BE2C (cell line): ENCODE measurements at places on chromosomes 5 and 9.

DNA sequence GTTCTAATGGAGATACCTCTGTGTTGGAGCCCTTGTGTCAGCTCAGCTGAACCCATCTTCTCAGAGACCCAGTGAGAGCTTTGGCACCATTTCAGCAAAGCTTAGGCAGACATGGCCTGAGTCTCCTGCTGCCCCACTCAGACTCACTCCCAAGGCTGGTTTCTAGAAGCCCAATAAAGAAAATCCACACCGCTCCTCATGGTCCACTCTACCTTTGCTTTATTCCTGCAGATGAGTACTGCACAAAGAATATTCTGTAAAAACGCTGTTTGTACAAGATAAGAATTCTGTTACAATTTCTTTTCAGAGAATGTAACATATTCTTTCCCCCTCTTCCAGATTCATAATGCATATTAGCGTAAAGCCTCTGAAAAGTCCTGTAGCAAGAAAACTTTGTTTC lies 129.3 kb downstream of the C5orf15 start:
- no peak for DNase-seq

GRCh38 chr5:130270786-130271185 lies 366.5 kb downstream of the CHSY3 start:
- DNase-seq: no peak

- DNase-seq: peak; percentile 53
Observed at GRCh38 chr5:148482697-148483462, 99.1 kb downstream of the FBXO38 start.

- no peak for DNase-seq
Observed at GRCh38 chr5:158897444-158898160, 202.1 kb downstream of the EBF1 start.

GRCh38 chr9:131733541-131734061 lies 6.3 kb downstream of the RAPGEF1 start:
- DNase-seq: peak; percentile 78

GRCh38 chr5:177433658-177434217 lies 7.3 kb downstream of the GRK6 start:
- no peak for DNase-seq

DNA sequence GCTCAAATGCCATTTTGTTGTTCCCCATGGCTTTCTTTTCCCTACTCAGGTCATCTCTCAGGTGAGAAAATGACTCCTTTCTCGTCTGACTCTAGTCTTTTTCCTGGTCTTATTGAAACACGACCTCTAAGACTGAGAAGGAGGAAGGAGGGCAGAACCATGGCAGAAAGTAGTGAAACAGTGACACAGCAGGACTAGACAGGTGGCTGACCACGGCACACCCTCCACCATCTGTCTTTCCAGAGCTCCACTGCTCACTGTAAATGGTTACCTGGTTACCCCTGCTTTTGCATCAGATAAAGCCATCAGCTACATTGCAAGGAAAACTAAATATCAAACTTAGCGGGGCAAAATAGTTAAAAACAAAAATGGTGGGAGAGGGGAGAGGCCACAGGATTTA lies 30.9 kb downstream of the NR4A3 start:
- DNase-seq: no peak

GRCh38 chr5:69497006-69497520 lies 4.5 kb downstream of the OCLN start:
- DNase-seq: no peak

DNA sequence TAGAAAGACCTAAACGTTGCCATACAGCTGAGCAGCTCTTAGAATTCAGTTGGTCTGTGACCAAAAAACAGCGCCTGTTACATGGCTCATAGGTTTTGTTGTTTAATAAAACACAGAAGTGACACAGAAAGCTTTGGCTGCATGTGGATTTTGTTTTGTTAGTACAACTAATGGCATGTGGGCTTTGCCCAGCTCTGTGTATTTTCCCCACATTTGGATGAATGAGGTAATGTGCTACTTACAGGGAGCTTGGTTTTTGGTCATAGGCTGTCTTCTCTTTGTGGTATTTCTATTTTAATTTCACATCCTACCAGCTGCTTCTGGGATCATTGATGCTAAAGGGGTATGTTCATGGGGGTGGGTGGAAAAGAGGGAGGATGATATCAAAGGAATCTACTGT lies 37.0 kb upstream of the POU4F3 start:
- no peak for DNase-seq

DNA sequence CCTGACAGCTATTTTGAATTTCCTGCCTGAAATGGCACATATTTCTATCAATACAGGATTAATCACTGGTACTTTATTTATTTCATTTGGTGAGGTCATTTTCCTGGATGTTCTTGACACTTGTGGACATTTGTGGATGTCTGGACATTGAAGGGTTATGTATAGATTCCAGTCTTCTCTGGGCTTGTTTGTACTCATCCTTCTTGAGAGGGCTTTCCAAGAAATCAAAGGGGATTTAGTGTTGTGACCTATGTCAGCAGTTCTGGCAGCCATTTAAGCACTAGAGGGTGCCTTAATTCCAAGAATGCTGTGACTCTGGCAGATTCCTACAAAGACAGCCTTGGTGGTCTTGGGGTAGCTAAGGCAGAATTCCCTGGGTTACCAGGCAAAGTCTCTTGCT lies 259.7 kb downstream of the CSNK1G3 start:
- no peak for DNase-seq

DNA sequence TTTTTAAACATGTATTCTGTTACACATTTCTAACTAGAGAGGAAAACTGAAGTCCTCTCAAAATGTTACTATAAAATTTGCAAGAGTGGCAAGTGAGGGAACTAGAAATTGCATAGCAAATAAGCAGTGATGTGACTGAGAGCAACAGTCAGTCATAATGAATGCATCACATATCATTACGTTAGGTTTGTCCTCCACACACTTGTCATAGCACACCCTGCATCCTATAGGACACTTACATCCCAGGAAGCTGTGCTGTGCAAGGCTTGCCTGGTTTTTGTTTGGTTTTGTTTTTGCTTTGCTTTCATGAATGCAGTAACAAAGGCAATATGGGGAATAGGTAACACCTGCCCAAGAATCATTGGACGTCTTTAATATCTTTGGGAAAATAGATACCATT lies 10.8 kb downstream of the NFIB start:
- no peak for DNase-seq

DNA sequence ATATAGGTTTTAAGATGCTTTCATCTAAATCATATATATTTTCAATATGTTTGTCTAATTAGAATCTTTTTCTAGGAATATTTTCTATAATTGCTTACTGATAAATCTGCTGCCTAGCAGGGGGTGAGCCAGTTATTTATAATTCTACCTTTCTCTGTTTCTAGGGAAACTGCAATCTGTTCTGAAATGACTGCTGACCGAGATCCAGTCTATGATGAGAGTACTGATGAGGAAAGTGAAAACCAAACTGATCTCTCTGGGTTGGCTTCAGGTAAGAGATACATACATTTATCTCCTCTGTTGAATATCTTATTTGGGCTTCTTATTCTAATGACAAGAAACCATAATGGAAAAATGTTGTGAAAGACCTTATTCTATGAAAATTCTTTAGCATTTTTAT lies 127.3 kb downstream of the XRCC4 start:
- DNase-seq: no peak

GRCh38 chr9:91868732-91869391 lies 81.2 kb downstream of the ROR2 start:
- DNase-seq: no peak

DNA sequence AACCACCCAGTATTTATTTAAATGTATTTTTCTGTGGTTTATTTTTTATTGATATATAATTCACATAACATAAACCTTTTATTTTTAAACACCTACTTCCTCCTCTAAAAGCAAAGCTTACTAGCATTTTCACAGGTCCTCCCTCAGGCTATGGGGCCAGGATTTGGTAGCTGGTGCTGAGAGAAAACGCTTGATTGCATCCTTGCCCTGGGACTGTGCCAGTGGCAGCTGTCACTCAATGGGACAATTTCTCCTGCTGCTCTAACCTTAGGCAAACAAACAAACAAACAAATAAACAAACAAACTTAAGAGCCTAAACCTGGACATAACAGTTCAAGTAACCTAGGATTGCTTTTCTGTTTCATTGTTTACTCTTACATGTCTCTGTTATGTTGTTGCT lies 102.7 kb downstream of the FOCAD start:
- DNase-seq: peak; percentile 23

DNA sequence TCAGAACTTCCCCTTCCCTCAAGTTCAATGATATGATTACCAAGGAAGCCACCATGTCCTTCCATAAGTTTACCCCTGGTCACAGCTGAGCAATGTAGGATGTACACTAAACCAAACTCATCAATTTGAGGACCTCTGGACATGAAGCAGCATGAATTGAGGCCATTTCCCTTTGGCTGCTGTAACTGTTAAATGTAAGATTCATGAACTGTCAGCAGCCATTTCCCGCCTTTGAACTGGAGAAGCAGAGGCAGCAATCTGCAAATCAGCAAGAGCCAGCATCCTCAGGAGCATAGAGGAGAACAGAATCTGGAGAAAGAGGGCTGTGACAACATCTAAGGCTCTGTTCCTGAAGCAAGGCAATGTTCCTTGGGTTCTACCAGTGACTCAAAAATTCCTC lies 104.3 kb upstream of the PTGER4 start:
- no peak for DNase-seq

- no peak for DNase-seq
Observed at GRCh38 chr9:92429836-92430235, 5.6 kb upstream of the OMD start.

GRCh38 chr5:15645381-15646160 lies 145.6 kb downstream of the FBXL7 start:
- no peak for DNase-seq

DNA sequence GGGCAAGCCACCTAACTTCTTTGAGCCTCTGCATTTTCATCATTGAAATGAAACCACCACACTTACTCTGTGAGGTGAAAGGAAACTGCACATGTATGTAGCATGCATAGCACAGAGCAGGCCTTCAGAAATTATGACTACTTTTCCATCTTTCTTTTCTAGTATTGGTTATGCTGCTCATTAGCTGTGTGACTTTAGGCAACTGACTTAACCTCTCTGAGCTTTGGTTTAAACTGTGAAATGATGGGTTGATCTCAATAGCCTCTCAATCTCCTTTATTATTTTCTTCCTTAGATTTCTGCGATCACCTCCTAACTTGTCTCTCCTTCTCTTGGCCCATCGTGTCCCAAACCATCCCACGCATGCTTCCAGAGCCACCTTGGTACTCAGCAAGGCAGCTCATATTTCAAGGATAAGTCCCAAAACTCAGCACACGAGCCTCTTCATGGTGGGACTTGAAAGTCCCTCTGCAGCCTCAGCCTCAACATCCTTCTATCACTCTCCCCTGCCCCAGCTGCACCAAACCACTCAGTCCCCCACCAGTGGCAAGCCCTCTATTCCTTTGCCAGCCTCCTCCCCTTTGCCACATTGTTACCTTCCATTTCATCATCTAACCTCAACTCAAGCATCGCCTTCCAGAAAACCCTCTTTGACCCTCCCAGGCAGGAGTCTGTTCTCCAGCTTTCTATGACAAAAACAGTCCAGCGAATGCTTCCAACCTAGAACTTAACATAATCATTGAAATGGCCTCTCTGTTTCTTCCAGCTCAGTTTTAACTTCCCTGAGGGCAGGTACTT lies 60.3 kb upstream of the DNAH5 start:
- DNase-seq: no peak

GRCh38 chr5:16539169-16539666 lies 73.6 kb upstream of the ZNF622 start:
- DNase-seq: no peak

GRCh38 chr5:37319037-37319782 lies 51.7 kb downstream of the NUP155 start:
- no peak for DNase-seq

GRCh38 chr9:5186416-5187169 lies 1.2 kb upstream of the INSL6 start:
- DNase-seq: peak; percentile 39

DNA sequence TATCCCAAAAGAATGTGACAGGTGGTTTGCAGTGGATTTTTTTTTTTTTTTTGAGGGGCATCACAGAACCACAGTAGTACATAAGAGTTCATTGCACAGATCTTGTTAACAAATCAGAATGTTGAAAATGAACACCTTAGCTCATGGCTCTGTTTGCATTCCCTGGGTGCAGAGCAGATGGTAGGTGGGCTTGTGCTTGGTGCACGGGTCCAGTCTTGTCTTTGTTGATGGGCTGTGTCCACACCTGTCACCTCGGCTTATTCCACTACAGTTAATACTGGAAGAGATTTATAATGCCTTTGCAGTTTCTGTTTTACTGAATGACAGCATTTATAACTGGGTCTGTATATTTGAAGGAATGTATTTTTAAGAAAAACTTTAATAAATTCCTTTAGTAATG lies 146.6 kb downstream of the KDM4C start:
- DNase-seq: no peak

DNA sequence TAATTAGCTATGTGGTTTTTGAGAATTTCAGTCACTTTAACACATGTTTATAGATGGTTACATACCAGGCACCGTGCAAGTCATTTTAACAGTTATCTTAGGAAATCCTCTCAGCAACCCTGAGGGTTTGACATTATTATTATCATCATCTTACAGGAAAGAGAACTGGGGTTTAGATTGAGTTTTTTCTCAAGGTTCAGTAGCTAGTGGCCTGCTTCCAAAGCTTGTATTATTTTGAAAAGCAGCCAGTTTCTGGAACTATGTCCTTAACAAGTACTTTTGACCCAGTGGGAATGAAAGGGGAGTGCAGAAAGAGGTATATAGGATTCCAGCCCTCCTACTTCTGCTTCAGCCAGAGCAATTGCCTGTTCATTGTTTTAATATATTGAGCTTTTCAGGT lies 157.5 kb downstream of the COMMD10 start:
- DNase-seq: no peak

GRCh38 chr9:99515093-99515492 lies 293.0 kb downstream of the SEC61B start:
- DNase-seq: no peak

- DNase-seq: no peak
Observed at GRCh38 chr5:131534974-131535373, 100.1 kb downstream of the RAPGEF6 start.

DNA sequence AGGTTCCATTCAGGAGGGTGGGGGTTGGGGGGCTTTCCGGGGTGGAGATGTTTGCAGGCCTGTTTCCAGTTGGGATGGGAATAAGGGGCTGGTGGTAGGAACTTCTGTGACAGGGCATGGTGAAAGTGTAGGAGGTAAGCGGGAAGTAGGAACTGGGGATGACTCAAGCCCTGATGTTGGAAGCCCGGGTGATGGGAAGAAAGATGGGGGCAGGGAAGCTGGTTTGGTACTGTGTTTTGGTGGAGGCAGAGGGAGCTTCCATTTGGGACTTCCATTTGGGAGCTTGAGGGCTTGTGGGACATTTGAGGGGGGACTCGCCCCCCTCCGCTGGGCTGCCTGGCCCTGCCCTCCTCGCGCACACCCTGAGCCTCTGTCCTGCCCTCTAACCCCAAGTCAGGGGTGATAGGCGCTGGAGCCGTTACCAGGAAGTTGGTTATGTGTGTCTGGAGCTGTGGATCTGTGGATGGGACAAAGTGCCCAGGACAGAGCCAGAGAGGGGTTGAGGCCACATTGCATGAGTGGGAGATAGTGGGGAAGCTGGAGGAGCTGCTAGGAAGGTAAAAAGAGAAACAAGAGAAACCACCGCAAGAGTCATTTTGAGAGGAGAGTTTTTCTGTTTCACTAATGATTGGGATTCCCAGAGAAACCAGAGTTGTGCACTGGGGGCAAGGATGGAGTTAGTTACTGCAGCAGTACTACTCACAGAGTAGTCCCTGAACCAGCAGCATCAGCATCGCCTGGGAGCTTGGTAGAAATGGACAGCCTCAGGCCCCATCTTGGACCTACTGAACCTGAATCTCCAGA lies 6.6 kb downstream of the RGS14 start:
- no peak for DNase-seq
